Karpas-422 (cell line): ENCODE measurements at places on chromosomes 4 and X. TPM values are rescaled to one million over a fixed set of nuclear protein-coding genes. Genes with fewer than 3 reads are reported as not detected.

GRCh38 chr4:152172146-152172545 lies 363.7 kb downstream of the FBXW7 start:
- H3K4me1 ChIP-seq = peaks cover 18% of the 10 kb centered on the region
- H3K27ac ChIP-seq = no peak overlapping the region
- DNase-seq = no peak
- no peaks in the 10 kb centered on the region for H3K36me3 ChIP-seq
- no peak overlapping the region for H3K4me3 ChIP-seq
- H3K27me3 ChIP-seq = no peaks in the 10 kb centered on the region; the same call in 1 of the 2 replicates

DNA sequence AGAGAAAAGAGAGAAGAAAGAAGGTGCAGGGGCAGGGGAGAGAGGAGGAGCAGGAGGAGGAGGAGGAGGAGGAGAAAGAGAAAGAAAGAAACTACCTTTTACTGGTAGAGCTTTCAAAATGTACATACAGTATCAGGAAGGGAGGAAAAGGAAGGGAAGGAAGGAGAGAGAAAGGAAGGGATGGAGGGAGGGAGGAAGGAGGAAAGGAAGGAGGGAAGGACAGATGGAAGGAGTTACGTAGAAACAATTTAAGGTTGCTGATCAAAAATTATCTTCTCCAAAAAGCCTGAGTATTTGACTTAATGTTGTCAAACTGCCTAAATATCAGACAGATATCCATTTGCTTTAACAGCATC lies 13.4 kb downstream of the TBC1D9 start:
- no peak for DNase-seq
- H3K27ac ChIP-seq = peak overlapping the region; percentile 67
- H3K36me3 ChIP-seq = no peaks in the 10 kb centered on the region
- H3K4me3 ChIP-seq = no peak overlapping the region; the same call in 1 of the 2 replicates
- no peaks in the 10 kb centered on the region for H3K27me3 ChIP-seq
- peaks cover 27% of the 10 kb centered on the region for H3K4me1 ChIP-seq

DNA sequence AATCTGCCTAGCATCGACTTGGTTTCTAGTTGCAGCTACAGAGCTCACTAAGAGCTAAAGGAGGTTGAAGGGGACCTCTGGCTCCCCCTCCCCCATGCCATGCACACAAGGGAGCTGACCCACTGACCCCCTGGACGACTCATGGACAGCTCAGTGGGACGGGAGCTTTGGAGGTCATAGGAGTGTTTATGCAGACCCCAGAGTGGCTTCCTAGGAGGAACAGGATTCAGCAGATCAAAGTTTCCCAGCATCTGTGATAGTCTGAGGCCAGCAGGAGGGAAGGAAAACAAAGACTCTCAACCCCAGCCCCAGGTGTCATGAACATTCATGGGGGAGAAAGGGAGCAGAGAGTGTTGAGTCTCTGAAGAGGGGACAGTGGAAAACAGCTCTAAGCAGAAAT lies 104.4 kb downstream of the ARSF start:
- no peak overlapping the region for H3K4me3 ChIP-seq
- peaks cover 14% of the 10 kb centered on the region for H3K4me1 ChIP-seq
- H3K27ac ChIP-seq = no peak overlapping the region
- H3K27me3 ChIP-seq = no peaks in the 10 kb centered on the region
- DNase-seq = no peak

DNA sequence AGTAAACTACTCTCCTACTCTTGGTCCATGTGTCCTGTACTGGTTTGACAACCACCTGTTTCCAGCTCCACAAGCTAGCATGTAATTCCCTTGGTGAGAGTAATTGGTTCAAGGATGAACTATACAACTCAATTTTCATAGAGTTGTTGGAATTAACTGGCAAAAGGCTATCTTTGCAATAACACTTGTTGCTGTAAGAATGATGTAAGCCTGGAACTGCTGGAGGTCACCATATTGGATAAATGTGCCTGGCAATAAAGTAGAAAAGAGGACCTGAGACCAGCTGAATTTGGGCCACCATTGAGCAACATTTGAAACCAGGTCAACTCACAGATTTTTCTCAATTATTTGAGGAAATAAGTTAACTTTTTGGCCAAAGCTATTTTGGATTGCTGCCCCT lies 175.5 kb downstream of the CAMK2D start:
- H3K4me3 ChIP-seq = no peak overlapping the region
- peak overlapping the region; percentile 89 for H3K27ac ChIP-seq
- peaks cover 97% of the 10 kb centered on the region for H3K4me1 ChIP-seq
- DNase-seq = no peak
- H3K36me3 ChIP-seq = peaks cover 4% of the 10 kb centered on the region; the same call in 1 of the 2 replicates
- H3K27me3 ChIP-seq = no peaks in the 10 kb centered on the region

- H3K4me3 ChIP-seq = no peak overlapping the region
- DNase-seq = no peak
- H3K27me3 ChIP-seq = no peaks in the 10 kb centered on the region
- H3K4me1 ChIP-seq = peaks cover 7% of the 10 kb centered on the region
- no peaks in the 10 kb centered on the region for H3K36me3 ChIP-seq
These were observed 6.1 kb downstream of the LAGE3 start for GRCh38 chrX:154472685-154473632.

DNA sequence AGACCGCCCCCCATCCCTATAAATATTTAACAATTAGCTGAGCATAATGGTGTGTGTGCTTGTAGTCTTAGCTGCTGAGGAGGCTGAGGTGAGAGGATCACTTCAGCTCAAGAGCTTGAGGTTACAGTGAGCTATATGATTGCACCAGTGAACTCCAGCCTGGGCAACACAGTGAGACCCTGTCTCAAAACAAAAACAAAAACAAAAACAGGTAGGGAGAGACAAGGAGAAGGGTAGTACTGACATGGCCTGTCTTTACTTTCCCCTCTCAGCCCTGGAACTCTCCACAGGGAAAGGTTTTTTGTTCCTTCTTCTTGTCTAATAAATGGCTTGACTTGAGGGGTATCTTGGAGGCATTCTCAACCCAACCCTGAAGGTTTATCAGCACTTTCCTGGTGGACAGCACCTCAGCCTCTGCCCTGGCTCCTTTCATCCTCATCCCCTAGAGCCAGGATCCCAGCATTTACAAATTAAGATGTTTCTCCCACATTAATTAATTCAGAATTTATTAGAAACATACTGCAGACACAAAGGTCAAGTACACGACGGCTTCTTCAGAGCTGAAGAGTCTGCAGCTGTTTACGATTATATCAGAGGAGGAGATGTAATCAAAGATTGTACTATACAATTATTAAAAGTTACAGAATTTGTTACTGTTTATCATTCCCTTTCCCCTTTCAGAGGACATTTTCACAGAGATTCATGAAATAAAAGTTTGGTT lies 131.8 kb downstream of the AFF1 start:
- H3K36me3 ChIP-seq = no peaks in the 10 kb centered on the region
- peaks cover 7% of the 10 kb centered on the region; the same call in 1 of the 2 replicates for H3K4me1 ChIP-seq
- no peak for DNase-seq
- no peak overlapping the region for H3K4me3 ChIP-seq

DNA sequence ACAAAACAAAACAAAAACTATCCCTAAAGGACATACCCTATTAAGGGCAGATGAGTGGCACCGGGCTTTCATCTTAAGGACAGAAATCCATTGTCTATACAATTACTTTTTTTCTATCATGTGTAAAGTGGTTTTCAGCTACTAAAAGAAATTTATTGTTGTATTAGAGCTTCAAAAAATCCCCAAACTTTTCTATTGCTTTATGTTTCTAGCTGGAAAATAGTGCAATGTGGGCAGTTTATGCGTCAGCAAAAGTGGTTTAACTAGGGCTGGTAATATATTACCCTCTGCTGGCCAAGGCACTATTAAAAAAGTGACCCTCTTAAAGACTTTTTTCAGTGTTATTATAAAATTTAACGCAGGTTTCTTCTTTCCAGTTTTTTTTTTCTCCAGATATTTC lies 15.5 kb upstream of the GPR82 start:
- no peak for DNase-seq
- H3K36me3 ChIP-seq = no peaks in the 10 kb centered on the region
- H3K27me3 ChIP-seq = no peaks in the 10 kb centered on the region
- H3K27ac ChIP-seq = no peak overlapping the region
- peaks cover 11% of the 10 kb centered on the region for H3K4me1 ChIP-seq

GRCh38 chrX:130125091-130125874 lies 15.0 kb upstream of the ELF4 start:
- no peaks in the 10 kb centered on the region for H3K36me3 ChIP-seq
- H3K27ac ChIP-seq = no peak overlapping the region
- H3K4me3 ChIP-seq = no peak overlapping the region
- H3K27me3 ChIP-seq = no peaks in the 10 kb centered on the region

DNA sequence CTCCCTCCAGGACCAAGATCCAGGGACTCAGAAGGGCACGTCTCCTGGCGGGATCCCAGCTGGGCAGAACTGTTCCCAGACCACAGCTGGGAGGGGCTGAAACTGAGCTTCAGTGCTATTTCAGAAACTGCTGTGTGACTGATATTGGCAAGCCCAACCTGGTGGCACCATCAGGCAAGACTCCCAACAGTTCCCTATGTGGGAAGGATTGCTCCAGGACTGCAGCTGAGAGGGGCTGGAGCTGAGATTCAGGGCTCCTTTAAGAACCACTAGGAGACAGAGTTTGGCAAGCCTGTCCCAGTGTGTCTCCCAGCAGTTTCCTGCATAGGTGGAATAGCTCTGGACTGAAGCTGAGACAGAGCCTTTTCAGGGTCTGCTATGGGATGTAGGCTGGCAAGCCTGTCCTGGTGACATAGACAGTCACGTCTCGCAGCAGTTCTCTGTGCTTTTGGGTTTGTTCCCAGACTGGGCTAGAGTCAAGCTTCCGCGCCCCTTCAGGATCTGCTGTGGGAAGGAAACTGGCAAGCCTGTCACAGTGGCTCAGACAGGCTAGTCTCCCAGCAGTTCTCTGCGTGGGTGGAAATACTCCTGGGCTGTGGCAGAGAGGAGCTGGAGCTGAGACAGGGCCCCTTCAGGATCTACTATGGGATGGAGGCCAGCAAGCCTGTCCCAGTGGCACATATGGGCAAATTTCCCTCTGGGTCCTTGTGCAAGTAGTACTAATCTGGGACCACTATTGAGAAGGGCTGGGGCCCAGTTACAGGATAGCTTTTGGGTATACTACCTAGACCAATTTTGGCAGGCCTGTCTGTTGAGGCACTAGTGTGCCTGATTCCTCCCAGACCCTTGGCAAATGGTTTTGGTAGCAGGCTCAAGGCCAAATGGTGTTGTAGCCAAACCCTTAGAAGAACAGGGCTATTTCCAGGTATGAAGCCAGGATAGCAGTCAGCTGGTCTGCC lies 20.2 kb upstream of the MED14 start:
- H3K4me1 ChIP-seq = no peaks in the 10 kb centered on the region
- DNase-seq = no peak
- H3K36me3 ChIP-seq = no peaks in the 10 kb centered on the region
- H3K27me3 ChIP-seq = no peaks in the 10 kb centered on the region

The RBM47 gene
- not detected in 2 replicates for total RNA-seq

The SHISA3 gene
- total RNA-seq = not detected in 2 replicates
